ENCODE measurements at places on chromosomes 7 and 10. TPM values are rescaled to one million over a fixed set of nuclear protein-coding genes. Genes with fewer than 3 reads are reported as not detected.

DNA sequence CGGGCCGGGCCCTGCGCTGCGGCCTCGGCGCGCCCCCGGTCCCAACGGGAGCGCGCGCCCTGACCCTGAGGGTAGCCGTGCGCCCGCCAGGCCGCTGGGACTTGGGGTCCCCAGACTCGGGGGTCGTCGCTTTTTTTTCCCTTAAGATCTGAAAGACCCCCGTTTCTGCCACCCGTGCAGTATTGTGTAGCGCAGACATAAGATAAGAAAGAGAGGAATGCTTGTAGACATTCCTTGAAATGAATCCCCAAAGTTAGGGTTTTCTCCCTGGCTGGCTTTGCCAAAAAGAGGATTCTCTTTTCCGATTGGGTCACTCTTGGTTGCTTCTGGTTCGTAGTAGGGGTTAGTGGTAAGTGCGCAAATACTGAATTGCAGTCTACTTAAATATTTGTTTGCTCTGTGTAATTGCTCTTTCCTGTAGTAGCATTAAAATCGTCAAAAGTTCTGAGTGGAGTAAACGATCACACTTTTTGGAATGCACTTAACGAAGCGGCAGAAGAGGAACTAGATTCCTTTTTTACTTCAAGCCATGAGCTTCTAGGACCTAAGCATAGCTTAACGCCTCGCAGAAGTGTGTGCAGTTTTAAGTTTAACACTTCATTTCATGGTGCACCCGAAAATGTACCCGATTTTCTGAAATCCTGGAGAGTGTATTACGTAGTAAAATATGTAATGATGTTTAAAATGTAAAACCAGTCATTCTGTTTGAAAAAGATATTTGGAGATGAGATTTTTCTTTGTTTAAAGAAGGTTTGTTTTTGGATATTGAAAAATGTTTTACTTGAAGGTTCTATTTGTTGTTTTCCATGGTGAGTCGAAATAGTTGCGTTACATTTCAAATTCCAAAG, 1.3 kb downstream of the CUL1 start:
- H3K4me1 ChIP-seq: peaks cover 19% of the 10 kb centered on the region
- DNase-seq: peak; percentile 62
- peak overlapping the region; percentile 95 for H3K27ac ChIP-seq
- H3K4me3 ChIP-seq: peak overlapping the region; percentile 88

- peaks cover 6% of the 10 kb centered on the region for H3K4me1 ChIP-seq
- H3K4me3 ChIP-seq: no peak overlapping the region
- no peaks in the 10 kb centered on the region for H3K27me3 ChIP-seq
- no peak overlapping the region for H3K27ac ChIP-seq
Measured at GRCh38 chr10:24503461-24504320, 220.0 kb downstream of the ARHGAP21 start.

AKR1B1 gene
- total RNA-seq: 44.8 TPM

DNA sequence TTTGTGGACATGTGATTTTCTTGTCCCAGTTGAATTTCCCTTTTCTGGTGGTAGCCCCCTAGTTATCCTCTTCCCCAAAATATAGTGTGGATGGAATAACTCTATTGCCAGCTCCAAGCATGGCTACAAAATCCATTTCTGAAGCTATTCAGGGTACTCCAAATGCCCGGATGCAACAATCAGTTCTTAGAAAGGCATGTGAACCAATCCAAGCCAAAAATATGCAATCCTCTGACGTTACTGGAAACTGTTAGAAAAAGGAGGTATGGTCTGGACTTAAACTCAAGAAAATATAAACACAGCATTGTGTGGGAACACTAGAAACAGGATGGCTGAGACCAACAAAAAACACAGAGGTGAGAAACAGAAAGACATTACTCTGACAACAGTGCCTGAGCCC, 347.0 kb downstream of the GPAM start:
- no peak overlapping the region for H3K4me3 ChIP-seq
- H3K27me3 ChIP-seq: no peaks in the 10 kb centered on the region
- H3K4me1 ChIP-seq: peaks cover 11% of the 10 kb centered on the region
- H3K27ac ChIP-seq: peak overlapping the region; percentile 1

DNA sequence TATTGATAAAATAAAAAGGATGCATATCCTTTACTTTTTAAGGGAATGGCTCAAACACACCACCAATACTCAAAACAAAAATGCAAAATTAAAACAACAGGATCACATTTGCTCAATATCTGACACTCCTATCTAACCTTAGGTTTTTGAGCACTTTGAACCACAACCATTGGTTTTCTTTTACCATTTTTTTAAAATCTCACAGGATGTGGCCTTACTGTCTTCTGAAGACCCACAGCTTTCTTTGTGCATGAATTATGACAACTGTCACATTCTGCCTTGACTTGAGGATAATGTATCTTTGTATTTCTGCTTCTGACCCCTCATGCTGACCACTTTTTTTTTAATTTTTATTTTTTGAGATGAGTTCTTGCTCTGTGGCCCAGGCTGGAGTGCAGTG, 461.1 kb upstream of the NRP1 start:
- no peak overlapping the region for H3K27ac ChIP-seq
- H3K36me3 ChIP-seq: no peaks in the 10 kb centered on the region
- peaks cover 15% of the 10 kb centered on the region for H3K4me1 ChIP-seq
- no peaks in the 10 kb centered on the region for H3K27me3 ChIP-seq
- DNase-seq: no peak

DNA sequence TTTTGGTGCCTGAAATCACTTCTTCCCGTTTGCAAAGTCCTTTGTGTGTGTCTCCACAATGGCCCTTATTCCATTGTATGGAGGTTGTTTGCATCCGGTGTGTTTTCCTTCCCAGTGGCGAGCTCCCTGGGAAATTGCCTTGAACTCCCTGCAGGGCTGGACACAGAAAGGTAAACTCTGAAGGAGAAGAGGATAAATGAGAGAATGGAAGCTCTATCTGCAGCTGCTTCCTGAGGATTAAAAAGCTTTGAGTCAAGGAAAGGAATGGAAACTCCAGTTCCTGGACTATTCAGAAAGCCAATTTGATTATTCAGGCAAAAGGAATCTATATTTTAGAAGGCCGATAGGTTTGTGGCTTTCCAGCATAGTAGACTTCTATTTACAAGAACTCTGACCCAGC, 4.4 kb upstream of the GRK5 start:
- peaks cover 14% of the 10 kb centered on the region for H3K4me1 ChIP-seq
- H3K4me3 ChIP-seq: no peak overlapping the region
- H3K27me3 ChIP-seq: peaks cover 9% of the 10 kb centered on the region
- H3K36me3 ChIP-seq: no peaks in the 10 kb centered on the region

SEC24C gene
- total RNA-seq: 44.6 TPM

CRYGN gene
- total RNA-seq: 0.09 TPM

DNA sequence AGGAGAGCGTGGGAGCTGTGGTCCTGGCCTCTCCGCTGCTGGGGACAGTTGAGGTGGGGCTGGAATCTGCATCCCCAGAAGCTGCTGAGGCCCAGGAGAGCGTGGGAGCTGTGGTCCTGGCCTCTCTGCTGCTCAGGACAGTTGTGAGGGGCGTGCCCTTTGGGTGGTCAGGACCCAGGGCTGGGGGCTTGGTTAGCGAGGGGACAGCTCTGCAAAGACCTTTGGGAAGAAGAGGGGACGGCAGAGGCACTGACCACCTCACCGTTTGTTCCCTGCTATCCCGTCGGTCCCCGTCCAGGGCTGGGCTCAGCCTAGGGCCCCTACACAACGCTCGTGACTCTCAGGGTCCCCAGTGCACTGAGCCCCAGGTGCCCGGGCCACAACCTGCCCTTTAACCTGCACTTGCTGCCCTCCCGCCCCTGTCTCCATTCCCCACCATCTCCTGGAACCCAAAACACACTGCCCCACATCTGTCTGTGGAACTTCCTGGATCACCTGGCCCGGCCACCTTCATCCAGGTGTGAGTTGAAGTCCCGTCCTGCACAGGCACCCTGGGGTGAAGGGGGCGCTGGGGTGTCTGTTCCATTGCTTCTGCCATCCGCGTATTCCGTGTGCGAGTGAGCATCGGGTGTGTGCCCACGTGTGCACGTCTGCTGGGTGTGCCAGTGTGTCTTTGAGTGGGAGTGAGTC, 14.1 kb downstream of the FOXL3 start:
- no peak overlapping the region for H3K4me3 ChIP-seq
- H3K36me3 ChIP-seq: no peaks in the 10 kb centered on the region
- no peak for DNase-seq
- H3K27ac ChIP-seq: no peak overlapping the region

NEBL gene
- total RNA-seq: 3.2 TPM

- no peaks in the 10 kb centered on the region for H3K36me3 ChIP-seq
- no peak for DNase-seq
- no peak overlapping the region for H3K27ac ChIP-seq
- H3K27me3 ChIP-seq: no peaks in the 10 kb centered on the region
Measured at GRCh38 chr7:84971360-84971759, 215.5 kb downstream of the SEMA3D start.

TMEM236 gene
- 0.40 TPM for total RNA-seq

C10orf67 gene
- 0.04 TPM for total RNA-seq

- no peak overlapping the region for H3K4me3 ChIP-seq
- DNase-seq: no peak
- no peak overlapping the region for H3K27ac ChIP-seq
- H3K36me3 ChIP-seq: no peaks in the 10 kb centered on the region
- H3K4me1 ChIP-seq: no peaks in the 10 kb centered on the region
- H3K27me3 ChIP-seq: no peaks in the 10 kb centered on the region
Measured at GRCh38 chr7:66263936-66264335, 58.8 kb downstream of the TPST1 start.

- DNase-seq: no peak
- H3K4me3 ChIP-seq: no peak overlapping the region
- H3K27ac ChIP-seq: no peak overlapping the region
- H3K27me3 ChIP-seq: no peaks in the 10 kb centered on the region
Measured at GRCh38 chr7:113408999-113409398, 290.6 kb upstream of the SMIM30 start.

DNA sequence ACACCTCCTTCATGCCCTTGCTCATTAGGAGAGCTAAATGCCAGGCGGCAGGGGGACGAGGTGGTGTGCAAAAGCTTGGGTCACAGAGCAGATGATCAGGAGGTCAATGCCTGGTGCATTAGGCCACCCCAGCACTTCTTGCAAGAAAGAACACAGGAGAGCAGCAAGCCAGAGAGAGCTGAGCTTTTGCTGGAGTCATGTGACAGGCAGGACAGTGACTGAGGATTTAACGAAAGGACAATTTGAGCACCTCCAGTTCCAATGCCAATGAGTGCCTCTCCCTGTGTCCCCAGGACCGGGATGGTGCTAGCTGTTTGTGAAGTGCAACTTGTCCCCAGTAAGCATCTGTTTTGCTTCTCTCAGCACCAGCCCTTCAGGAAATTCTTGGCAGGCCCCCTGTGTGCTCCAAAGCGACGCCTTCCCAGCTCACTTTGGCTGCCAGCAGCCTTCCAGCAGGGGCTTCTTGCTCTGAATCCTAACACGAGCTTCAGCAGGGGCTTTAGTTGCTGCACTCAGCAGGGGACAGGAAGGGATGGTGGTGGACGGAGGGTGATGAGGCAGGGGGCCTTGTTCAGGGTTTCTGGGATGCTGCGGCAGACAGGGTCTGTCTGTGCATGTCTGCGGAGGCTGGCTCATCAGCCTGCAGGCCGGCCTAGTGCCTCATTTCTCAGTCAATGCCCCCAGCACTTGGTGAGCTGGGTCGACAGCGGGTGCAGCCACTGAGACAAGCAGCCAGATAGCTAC, 368.1 kb downstream of the RPS24 start:
- H3K36me3 ChIP-seq: no peaks in the 10 kb centered on the region
- peak; percentile 69 for DNase-seq
- H3K4me3 ChIP-seq: no peak overlapping the region
- H3K27me3 ChIP-seq: peaks cover 25% of the 10 kb centered on the region
- no peak overlapping the region for H3K27ac ChIP-seq

DNA sequence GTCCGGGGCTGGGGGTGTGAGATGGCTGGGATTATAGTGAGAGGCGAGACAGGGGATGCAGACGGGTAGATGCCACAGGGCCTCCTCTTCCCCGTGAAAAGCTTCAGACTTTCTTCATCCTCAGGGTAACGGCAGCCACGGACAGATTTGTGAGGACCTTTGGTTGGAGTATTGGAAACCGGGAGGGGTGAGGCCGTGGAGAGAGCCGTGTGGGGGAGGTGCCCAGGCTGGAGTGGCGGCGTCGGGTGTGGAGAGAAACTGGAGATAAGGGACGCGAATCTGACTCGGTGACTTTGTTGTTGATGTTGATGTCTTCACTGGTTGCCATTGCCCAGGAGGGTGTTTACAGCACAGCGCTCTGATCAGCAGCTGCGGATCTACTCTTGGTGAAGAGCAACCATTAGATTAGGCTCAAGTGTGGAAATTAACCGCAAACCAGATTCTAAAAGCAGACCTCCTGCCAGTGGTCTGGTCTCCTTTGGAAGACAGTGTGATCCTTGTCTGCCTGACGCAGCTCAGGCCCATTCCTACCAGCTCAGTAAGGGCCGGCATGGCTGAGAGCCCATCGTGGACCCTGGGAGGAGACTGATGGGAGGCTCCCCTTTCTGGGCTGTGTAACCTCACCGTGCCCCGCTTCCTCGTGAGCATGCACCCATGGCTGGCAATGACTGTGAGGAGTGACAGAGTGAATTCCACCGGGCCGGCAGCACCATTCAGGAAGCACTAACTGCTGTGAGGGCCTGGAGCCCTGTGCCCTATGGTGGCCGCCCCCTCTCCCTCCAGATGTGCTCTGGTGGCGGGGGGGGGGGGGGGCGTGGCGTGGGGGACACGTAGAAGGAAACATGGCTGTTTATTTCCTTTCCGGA, 90.3 kb downstream of the INPP5A start:
- no peak overlapping the region for H3K4me3 ChIP-seq

NPY4R gene
- total RNA-seq: not detected

SLC26A5 gene
- total RNA-seq: not detected

- H3K4me1 ChIP-seq: no peaks in the 10 kb centered on the region
- no peak for DNase-seq
- H3K4me3 ChIP-seq: no peak overlapping the region
Measured at GRCh38 chr7:64180989-64181388, 26.0 kb upstream of the ZNF735 start.

COL1A2 gene
- 5,114 TPM for total RNA-seq

DNA sequence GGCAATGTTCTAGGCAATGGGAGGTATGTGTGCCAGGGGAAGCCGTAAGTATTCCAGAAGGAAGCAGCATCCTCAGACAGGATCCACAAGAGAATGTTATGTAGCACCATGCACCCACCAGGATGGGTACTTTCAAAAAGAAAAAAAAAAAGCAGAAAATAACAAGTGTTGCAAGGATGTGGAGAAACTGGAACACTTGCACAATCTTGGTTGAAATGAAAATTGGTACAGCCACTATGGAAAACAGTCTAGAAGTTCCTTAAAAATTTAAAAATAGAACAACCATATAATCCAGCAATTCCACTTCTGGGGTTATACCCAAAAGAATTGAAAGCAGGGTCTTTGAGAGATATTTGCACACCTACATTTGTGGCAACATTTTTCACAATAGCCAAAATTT, 20.2 kb downstream of the C10orf71 start:
- peaks cover 5% of the 10 kb centered on the region for H3K4me1 ChIP-seq
- no peaks in the 10 kb centered on the region for H3K27me3 ChIP-seq
- no peak for DNase-seq
- H3K4me3 ChIP-seq: no peak overlapping the region
- H3K27ac ChIP-seq: no peak overlapping the region

CYP2W1 gene
- total RNA-seq: 0.62 TPM

GRCh38 chr10:21534604-21535493, 817 bp downstream of the MLLT10 start:
- peak overlapping the region; percentile 65 for H3K4me3 ChIP-seq
- peak; percentile 82 for DNase-seq
- no peaks in the 10 kb centered on the region for H3K27me3 ChIP-seq
- peak overlapping the region; percentile 91 for H3K27ac ChIP-seq
- H3K36me3 ChIP-seq: peaks cover 14% of the 10 kb centered on the region

PKD1L1 gene
- total RNA-seq: 0.49 TPM

- H3K4me1 ChIP-seq: peaks cover 22% of the 10 kb centered on the region
- H3K4me3 ChIP-seq: peak within 1 kb of the TSS; percentile 29
- peak; percentile 16 for DNase-seq
- no peak within 1 kb of the TSS for H3K27ac ChIP-seq
Measured at GRCh38 chr7:30682212-30683083, at the start of gene CRHR2. TSS of gene CRHR2 (minus strand) at chr7:30682456. CDS start at chr7:30682280, 176 bp downstream.

NXPH1 gene
- total RNA-seq: not detected
